ENCODE measurements at places on chromosomes 5 and 9. TPM values are rescaled to one million over a fixed set of nuclear protein-coding genes. Genes with fewer than 3 reads are reported as not detected.

FIBCD1 gene
- total RNA-seq = not detected

OLFM1 gene
- 0.95 TPM for total RNA-seq

TPPP gene
- total RNA-seq = 0.07 TPM

- DNase-seq = no peak
Measured at GRCh38 chr5:2165203-2165602, 282.5 kb upstream of the IRX4 start.

DNA sequence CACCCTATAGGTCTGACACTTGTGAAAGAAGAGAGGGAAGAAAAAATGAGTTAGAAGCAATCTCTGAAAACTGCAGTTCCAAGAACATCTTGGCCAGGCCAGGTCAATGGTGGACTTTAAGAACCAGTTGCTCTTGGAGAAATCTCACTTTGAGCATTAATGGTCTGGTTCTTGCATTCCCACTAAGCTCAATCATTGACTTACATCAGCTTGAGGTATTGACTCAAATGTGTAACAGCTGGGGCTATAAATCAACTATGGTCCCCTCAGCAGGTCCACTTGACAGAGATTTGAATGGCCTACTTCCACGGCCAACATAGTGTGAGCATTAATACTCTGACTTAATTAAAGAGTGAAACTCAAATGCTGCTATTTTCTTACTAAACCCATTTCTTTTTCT, 357.8 kb upstream of the RGMB start:
- no peak for DNase-seq

GRCh38 chr5:142701673-142702311, 15.9 kb upstream of the FGF1 start:
- DNase-seq = no peak

- no peak for DNase-seq
Measured at GRCh38 chr5:63774939-63775338, 187.3 kb downstream of the HTR1A start.

- peak; percentile 58 for DNase-seq
Measured at GRCh38 chr9:503881-504852, 289.5 kb downstream of the DOCK8 start.

GCNT4 gene
- total RNA-seq = not detected

ADAMTSL1 gene
- 18.4 TPM for total RNA-seq

- no peak for DNase-seq
Measured at GRCh38 chr5:1317921-1318565, 23.2 kb upstream of the TERT start.

DNA sequence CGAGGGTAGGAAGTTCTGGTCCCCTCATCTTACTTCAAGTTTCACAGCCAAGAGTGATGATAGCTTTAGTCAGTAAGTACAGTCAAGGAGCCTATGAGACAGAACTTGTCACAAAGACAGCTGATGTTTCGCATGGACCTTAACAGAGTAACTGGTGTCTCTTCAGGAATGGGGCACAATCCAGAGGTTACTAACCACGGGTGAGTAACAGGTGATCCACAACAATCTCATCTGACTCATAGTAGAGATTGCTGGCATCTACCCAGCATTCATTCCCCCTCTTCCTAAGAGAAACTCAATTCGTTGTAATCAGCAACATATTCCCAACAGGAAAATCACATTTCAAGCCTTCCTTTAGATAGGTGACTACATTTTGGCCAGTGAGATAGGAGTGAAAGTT, 126.7 kb downstream of the SNX18 start:
- DNase-seq = peak; percentile 86

SARDH gene
- total RNA-seq = 0.30 TPM

GRCh38 chr5:97101189-97101910, 41.1 kb downstream of the LIX1 start:
- no peak for DNase-seq

GRCh38 chr5:33362915-33363314, 77.8 kb upstream of the TARS1 start:
- peak; percentile 92 for DNase-seq

- no peak for DNase-seq
Measured at GRCh38 chr5:57937025-57937424, 454.4 kb upstream of the ACTBL2 start.

GKAP1 gene
- 2.5 TPM for total RNA-seq

DNA sequence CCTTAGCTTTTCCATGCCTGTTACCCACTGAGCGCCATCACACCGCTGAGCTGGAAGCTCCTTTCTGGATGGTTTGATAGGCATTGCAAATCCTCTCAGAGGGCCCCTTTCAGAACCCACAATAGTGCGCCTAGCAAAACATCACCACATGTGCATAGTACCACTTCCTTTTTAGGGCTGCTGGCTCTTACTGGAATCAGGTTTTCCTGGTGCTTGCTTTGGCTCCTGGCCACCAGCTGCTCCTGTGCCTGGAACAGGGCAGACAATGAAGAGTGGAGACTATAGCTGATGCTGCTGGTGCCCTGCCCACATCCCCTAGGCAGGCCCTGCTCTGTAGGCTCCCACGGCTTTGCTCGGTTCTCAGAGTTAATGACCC, 163.6 kb upstream of the SEMA6A start:
- no peak for DNase-seq
